Astrocyte of the hippocampus (primary cell): ENCODE measurements at places on chromosomes 2 and 18.

- DNase-seq = no peak
These were observed 14.5 kb downstream of the RTN4 start for GRCh38 chr2:55035716-55036115.

DNA sequence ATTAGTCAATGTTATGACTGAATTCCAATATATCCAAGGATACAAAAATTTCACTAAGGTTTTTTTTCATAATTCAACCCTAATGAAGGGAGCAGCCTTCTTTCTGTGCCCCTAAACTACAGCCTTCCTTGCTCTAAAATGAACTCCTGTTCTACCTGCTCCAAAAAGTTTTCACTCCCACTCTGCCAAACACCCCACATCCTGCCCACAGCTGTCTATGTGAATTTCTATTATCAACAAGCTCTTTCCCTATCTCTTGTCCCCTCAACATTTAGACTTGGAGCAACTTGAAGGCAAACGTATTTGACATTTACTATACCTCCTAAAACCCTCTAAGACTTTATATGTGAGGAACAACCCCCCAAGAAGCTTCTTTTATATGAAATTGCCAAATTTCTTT is 2.5 kb downstream of the STAT4 start:
- DNase-seq = no peak

DNA sequence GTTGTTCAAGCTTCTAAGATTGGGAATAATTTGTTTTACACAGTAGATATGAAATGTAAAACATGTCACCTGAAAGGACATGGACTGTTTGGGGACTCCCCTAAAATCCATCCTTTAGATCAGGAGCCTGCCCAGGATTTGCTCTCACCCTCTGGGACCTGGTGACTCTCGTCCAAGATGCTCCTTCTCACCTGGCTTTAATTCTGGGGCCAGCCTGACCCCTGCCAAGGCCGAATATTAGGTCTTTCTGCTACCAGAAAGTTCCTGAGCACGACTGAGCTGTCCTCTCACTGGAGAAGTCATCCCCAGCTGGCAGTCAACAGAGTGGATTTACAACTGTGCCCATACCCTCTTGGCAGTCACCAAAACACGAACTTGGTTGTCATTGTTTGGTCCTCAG is 25.3 kb downstream of the PTPN18 start:
- DNase-seq = no peak

DNA sequence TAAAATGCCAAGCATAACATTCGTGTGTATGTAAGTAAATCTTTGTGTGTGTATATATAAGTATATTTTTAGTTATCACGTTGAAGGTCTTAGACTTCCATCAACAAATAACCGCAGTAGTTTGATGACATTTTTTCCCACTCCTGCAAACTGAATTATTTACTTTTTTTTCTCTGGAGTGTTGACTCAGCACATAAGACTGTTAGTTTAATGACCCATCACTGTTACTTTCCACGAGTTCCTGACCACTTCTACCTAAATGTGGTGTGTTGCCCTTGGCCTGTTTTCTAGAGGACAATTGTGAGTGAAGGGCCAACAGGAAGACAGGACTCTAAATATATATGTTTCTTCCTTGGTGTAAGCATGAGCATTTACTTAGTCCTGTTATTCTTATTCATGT is 71.3 kb upstream of the TXNDC2 start:
- peak; percentile 86 for DNase-seq

DNA sequence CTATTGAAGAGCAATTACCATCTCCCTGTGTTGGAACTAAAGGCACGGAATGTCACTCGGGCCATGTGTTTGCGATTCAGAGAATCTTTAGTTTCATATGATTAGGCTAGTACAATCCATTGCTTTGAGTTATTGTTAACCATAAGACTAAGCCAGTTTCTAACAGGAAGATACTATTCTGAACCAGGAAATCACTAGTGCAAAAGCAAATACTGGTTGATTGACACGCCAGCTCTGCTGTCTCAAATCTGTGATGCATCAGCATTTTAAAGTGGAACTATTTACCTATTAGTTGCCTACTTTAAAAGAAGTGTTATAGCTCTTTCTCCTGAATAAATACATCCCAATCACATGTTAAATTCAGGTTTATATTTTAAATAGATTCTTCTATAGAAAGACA is 61.9 kb downstream of the AFTPH start:
- no peak for DNase-seq

DNA sequence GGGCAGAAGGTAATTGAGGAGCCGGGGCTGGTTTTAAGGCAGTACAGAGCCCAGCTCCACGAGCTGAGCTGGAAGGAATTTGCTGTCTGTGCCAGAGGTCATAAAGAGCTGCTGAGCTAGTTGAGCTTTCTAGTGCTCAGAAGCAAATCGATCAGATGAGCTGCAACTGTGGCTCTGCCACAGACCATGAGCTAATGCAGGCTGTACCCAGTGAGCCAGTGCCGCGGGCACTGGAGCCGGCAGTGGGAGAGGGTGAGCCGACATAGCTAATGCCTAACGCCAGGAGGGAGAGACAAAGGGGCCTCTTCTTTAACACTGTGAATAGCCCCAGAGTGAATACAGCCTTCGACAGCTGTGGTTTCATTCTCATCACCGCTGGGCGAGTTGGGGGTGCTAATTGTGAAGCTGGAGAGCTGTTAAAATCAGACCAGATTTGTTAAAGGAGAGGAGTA is 410.1 kb upstream of the TCF4 start:
- DNase-seq = peak; percentile 79

- no peak for DNase-seq
These were observed 287.9 kb upstream of the VRK2 start for GRCh38 chr2:57758686-57759085.

DNA sequence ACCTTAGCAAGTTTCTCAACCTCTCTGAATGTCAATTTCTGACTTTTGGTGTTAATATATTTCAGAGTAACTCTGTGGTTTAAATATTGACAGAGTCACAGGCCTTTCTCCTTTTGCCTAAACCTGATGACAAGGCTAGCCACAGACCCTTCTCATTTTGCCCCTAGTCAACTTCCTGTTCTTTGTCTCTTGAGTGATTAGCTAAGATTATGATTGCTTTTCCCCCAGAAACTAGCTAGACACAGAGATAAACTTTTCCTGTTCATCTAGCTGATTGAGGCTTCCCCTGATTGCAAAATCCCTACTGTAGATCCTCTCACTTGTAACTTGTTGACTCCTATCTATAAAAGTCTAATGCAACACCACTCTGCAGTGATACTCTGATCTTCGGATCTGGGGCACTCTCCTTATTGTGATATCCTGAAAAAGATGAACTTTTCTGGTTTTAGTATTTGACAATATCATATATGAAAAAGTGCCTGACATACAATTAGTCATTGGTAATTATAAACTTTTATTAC is 241.4 kb downstream of the ZNF385B start:
- DNase-seq = no peak

- DNase-seq = peak; percentile 81
These were observed 144.7 kb downstream of the GLI2 start for GRCh38 chr2:120880381-120880780.

- DNase-seq = no peak
These were observed 11.2 kb upstream of the STK17B start for GRCh38 chr2:196182439-196183171.

DNA sequence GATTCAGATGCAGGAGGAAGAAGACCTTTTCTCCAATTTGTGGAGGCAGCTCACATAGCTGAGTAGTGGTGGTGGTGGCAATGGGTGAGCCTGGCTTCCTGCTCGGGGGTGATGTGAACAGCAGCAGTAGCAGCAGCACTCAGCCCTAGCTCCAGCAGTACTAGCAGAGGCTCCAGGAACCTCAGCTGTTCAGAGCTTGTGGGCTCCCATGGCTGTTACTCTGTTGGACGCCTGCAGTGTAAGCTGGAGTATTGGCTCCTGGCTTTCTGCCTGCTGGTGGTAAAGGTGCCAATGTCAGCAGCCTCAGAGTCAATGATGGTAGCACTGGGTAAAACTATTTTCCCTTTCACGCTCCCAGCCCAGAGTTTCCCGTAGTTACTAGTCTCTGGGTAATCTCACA is 3.1 kb upstream of the SEH1L start:
- peak; percentile 80 for DNase-seq

DNA sequence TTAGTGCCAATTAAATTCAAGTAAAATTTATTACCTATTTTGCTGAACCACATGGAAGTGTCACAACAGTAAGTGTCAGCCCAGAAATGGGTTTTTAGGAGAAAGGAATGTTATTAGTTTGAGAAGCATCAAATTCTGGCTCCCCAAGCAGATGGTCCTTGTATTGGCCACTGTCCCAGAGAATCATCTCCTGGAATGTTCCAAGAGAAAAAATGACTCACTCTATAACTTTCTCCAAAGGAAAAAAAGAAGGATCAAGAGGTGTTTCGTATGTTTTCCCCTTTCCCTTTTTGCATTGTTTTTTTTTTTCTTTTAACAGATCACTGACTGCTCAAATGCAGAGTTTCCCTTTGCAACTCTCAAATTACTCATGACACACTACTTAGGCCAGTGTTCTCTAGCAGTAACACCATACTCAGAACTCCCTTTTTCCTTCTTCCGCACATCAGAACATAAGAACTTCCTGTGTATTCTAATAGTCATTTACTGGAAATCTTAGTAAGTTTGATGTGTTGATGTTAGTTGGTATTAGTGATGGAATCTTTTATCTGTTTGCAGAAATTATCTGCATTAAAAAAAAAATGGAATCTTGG is 390.3 kb downstream of the GPD2 start:
- peak; percentile 71 for DNase-seq

DNA sequence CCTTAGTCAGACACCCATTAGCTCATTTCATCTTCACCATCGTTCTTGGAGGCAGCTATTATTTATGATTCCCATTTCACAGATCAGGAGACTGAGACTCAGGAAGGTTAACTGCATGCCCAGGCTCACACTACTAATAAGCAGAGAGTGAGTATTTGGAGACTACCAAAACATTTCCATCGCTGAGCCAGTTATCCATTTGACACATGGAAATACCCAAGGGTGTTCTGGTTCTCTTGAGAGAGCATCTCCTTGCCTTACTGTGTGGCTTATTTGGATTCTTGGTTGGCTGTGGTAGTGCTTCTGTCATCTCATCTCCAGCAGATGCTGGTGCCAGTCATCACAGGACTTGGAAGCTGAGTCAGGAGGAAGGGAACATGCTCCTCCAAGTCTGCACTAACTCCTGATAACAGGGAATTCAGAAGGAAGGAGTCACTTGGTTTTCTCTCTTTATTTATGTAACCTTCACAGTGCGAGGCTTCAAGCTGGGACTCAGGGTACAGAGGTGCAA is 55.2 kb downstream of the RASGRP3 start:
- DNase-seq = no peak

DNA sequence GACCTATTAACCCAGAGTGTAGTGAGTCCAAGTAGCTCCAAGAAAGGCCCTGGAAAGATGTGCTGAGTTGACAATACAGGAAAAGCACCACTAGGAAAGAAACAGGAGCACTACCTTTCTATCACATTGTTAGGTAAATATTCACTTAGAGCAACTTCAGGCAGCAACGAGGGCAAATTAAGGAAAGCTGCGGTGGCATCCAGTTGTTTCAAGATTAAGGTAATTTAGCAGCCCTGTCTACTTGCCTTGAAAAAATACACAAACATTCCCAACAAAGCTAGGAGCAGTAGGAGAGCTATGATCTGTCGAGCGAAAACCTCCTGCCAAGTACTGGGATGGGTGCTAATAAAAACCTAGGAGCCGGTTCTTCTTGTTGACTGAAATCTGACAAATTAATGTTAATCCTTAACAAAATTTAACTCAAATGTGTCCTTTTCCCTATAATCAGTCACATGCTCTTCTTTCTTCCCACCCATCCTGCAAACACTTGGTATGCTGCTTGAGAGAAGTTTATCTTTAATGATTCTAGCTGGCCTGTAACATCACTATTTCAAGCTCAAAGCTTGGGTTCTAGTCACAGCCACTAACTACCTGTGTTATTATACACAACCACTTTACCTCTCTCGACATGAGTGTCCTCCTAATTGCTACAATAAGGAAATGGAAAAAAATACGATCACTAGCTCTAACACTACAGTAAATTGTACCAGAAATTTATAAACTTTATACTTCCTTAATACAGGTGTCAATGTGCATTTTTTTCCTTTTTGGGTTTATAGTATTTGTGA is 2.0 kb downstream of the ACAA2 start:
- DNase-seq = peak; percentile 17

- peak; percentile 56 for DNase-seq
These were observed 205.5 kb upstream of the REV1 start for GRCh38 chr2:99695130-99695943.

- DNase-seq = no peak
These were observed 33.5 kb downstream of the MGAT5 start for GRCh38 chr2:134287323-134287722.

DNA sequence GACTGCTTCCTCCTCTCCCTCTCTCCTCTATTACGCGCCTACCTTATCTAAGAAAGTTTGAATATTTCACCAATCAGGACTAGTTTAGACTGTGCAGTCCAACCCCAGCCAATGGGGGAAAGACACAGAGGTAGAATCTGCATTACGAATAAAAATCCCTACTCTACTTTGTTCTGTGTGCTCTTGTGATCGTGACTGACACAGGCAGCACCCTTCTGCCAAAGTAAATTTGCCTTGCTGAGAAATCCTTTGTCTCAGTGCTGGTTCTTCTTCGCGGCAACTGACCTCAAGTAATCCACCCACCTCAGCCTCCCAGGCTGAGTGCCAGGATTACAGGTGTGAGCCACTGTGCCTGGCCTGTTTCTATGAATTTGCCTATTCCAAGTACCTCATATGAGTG is 8.6 kb upstream of the CDCA7 start:
- no peak for DNase-seq

DNA sequence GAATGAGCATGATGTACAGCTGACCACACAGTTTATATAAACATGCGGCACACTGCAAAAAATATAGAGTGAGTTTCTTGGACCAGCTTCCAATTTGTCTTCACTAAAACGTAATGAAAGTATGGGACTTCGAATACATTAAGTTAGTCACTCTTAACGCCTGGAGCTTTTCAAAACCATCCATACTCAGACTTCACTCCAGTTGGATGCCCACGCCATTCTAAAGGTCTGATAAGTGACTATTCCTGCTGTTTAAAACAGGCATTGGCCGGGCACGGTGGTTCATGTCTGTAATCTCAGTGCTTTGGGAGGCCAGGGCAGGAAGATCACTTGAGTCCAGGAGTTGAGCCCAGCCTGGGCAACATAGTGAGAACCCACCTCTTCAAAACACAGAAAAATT is 84.6 kb downstream of the MYL12B start:
- DNase-seq = no peak

- peak; percentile 94 for DNase-seq
These were observed 36.6 kb downstream of the FEZ2 start for GRCh38 chr2:36561237-36561944.
